ENCODE measurements at places on chromosomes 4 and X.

- DNase-seq = no peak
These were observed 467.6 kb upstream of the CNKSR2 start for GRCh38 chrX:20906571-20906970.

DNA sequence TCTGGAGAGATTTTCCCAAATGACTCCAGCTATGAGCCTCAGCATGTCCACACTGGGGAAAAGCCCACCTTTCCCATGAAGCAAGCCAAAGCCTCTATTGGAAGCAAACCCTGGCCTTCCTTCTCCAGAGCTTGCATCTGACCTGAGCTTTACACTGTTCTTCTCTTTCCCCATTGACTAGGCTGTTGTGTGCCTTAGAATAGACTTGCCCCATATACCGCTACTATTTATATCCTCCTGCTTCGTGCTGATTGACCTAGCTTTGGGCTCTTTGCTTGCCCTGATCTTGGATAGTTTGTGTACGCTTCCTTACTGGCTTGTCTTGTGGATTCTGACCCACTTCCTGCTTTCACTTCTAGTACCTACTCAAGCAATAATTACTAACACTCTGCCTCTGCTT is 30.9 kb downstream of the FAM9B start:
- DNase-seq = no peak

- no peak for DNase-seq
These were observed 38.2 kb downstream of the PPP1R2C start for GRCh38 chrX:42739741-42740140.

DNA sequence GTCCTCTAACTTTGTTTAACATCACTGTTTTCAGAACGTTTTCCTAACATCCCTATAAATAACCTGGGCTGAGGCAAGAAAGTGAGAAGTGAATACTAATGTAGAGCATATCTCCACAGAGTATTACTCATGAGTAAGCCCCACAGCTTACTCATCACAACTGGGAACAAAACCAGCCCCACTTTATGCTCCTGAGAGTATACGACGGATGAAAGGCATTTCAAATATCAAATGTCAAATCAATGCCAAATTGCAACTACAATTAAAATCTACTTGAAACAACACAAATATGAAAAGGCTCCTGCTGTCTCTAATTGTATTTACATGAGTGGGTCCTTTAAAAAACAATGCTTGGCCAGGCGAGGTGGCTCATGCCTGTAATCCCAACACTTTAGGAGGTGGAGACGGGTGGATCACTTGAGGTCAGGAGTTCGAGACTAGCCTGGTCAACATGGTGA is 41.2 kb downstream of the SH3RF1 start:
- DNase-seq = no peak

GRCh38 chrX:39998636-39999406 is 98.9 kb downstream of the BCOR start:
- DNase-seq = no peak

GRCh38 chr4:78288327-78288726 is 231.2 kb downstream of the FRAS1 start:
- DNase-seq = no peak

- no peak for DNase-seq
These were observed 67.4 kb downstream of the GLRB start for GRCh38 chr4:157143369-157143768.

GRCh38 chr4:99687120-99687519 is 29.5 kb upstream of the C4orf54 start:
- no peak for DNase-seq

DNA sequence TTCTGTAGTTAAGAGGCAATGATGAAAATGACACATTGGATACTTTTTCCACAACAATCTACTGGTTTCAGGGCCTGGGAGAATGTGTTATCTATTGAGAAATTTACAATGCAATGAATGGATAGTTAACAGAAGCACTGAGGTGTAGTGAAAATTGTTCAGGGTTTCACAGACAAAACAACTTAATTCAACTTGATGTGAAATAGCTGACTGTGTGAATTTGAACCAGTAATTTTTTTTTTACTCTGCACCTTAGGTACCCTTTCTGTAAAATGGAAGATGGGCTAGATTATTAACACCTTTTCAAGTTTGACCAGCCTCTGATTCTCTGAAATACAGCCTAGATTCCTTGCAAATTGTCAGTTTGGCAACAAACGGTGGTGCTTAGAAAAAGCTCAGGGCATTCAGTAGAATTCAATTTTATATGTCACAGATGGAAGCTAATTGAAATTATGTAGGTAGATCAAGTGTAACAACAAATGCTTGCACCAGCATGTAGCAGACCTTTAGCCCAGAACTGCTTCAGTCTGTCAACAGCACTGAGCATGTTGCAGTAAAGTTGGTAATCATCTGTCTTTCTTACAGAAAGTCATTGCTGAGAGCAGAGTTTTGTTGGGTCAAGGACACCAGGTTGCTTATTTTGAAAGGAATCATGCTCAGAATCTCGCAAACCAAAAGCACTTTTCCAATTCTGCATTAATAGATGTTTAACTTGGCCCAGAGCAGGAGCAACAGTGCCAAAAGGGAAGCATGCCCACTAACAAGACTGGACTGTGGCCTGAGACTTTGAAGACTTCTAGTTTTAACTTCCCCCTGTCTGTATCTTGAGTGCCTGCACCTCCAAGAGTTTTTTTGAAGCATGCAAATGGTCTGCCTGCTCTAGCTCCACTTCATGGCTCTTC is 526.6 kb downstream of the PACRGL start:
- no peak for DNase-seq

- DNase-seq = no peak
These were observed 271.2 kb upstream of the TENM3 start for GRCh38 chr4:181971973-181972372.

DNA sequence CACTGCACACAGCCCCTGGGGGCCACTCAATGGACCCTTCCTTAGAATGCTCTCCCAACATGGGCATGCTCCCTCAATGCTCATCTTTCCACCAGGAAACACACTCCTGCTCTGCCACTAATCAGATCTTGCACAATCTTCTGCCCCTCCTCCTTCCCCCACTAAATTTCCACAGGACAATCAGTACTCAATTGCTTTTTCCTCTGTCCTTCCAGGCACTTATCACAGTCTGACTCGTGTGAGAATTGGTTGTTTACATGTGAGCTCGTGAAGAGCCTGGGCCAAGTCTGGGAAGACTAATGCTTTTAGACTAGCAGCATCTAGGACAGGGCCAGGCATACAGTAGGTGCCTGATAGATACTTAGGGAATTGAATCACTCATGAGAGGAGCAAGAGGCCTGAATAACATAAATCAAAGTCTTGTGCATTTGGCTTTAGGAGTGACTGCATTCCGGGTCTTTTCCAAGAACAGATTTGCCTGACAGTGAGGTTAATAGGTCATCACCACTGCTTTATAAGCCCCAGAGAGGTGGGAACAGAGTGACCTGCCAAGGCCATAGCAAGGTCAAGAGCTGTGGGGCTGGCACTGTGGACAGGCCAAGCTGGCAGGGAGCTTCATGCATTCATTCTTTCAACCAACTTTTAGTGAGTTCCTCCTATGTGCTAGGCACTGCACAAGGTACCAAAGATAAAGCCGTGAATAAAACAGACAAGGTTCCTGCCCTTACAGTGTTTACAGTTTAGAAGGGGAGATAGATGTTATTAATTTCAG is 55.0 kb downstream of the PRPS1 start:
- DNase-seq = no peak

DNA sequence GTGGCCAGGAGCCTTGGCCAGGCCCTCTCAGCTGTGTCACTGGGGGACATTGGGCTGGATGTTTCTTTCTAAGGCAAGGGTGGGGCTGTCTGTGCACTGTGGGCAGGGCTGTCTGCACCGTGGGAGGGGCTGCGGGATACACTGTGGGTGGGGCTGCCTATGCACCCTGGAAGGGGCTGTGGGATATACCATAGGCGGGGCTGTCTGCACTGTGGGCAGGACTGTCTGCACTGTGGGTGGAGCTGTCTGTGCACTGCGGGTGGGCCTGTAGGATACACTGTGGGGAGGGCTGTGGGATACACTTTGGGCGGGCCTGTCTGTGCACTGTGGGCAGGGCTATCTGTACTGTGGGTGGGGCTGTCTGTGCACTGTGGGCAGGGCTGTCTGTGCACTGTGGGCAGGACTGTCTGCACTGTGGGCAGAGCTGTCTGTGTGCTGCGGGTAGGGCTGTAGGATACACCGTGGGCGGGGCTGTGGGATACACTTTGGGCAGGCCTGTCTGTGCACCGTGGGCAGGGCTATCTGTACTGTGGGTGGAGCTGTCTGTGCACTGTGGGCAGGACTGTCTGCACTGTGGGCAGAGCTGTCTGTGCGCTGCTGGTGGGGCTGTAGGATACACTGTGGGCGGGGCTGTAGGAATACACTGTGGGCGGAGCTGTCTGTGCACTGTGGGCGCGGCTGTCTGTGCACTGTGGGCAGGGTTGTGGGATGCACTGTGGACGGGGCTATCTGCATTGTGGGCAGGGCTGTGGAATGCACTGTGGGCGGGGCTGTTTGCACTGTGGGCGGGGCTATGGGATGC is 31.1 kb downstream of the ACOX3 start:
- DNase-seq = no peak

GRCh38 chrX:74535408-74536151 is 78.8 kb downstream of the RLIM start:
- DNase-seq = peak; percentile 26

DNA sequence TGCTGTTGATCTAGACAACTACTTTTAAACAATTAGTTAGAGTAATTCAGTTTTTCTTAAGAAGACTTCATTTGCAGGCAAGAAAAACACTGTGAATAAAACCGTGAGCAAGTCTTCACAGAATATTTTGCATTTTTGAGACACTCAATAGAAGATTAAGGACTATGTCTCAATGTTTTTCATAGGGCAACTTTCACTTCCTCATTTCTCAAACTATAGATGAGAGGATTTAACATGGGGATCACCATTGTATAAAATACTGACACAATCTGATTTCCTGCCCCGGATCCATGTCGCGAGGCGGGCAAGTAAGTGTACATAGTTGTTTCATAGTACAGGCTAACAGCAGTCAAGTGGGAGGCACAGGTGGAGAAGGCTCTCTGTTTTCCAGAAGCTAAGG is 108.8 kb upstream of the IGSF1 start:
- DNase-seq = peak; percentile 34

DNA sequence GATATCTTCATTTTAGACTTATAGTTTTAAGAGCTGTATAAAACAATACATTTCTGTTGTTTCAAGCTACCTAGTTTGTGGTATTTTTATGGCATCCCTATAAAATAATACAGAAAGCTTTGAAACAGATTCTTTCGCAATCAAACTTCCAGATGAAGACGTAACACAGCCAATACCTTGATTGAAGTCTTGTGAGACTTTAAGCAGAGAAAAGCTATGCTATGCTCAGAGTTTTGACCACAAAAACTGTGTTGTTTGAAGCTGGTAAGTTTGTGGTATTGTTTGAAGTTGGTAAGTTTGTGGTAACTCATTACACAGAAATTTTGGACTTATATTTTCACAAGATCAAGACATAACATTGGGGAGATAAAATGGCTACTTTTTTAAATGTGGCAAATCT is 201.8 kb upstream of the UGT8 start:
- DNase-seq = no peak

DNA sequence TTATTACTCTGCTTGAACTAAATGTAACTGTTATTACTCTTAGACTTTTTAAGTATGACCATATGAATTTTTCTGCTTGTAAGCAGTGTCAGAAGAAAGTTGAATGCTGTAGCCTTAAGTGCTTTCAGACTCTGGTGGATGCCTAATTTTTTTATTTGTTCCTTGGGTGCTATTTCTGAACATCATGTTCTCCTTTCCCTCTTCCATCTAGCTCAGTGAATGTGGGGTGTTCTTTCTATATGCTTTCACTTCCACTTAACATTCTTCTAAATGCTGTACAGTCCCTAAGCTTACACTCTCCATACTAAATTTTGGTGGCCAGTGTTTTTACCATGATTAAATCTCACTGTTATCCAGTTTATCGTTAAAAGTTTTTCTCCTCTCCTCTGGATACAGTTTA is 3.6 kb downstream of the DCK start:
- DNase-seq = no peak

DNA sequence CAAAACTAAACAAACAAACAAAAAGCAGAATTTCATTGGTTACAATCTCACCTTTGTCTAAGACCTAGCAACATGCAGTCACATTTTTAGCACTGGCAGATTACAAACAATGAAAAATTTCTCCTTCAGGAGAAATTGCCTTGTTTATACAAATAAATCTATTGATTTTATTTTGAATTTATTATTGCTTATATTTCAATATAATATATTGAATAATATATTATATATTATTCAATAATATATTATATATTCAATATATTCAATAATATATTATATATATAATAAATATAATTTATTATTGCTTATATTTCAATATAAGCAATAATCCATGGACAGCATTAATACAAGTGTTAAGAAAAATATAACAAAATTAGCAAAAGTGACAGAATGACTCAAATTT is 131.7 kb downstream of the ADGRA3 start:
- DNase-seq = no peak

DNA sequence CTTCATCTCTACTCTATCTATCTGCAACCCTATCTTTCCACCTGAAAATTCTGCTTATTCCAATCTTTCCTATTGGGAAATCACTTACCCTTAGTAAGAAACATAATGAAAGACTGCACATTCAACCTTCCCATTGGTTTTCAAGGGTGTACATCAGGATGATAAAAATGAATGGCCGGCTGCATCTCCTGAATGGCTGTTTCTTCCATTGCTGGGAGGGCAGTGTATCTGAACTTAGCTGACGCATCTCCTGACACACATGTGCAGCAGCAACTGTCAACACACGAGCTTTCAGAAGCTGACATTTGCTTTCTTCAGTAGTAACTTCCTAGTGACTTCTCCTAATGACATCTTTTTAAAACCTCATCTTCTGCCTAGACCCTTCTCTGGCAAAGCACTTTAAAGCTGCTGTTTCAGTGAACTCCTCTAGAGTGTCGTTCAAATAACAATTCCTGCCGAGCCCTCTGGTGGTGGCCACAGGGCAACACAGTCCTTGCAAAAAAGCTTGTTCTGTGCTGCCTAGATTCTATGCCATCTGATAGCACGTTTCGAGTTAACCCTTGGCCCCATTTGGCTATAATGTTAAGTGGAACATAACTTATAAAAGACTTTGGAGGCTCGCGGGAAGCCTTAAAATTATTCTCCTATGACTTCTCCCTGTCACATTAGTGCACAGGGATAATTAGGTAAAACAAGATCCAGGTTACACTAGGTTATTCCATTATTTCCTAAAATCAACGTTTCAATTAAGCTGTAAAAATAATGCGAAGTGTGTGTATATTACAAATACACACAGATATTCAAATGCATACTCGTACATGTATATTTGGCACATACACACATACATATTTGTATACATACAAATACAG is 2340.7 kb downstream of the PCDH7 start:
- peak; percentile 30 for DNase-seq

DNA sequence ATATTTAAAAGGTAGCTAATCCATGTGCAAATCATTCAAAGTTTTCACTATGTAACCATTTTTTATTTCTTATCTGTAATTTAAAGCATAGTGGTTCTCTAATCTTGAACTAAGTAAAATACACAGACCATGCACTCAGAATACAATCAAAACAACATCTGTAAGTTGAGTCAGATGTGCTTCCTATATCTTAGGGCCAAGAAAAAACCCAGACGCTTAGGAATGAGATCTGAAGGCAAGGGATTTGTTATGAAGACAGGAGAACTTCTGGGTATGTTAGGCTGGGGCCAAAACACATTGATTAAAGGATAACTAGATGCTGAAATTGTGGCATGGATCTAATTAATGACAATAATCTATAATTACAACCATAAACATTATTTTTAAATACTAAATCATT is 120.3 kb downstream of the PDE5A start:
- no peak for DNase-seq

GRCh38 chrX:10199212-10199611 is 42.4 kb downstream of the CLCN4 start:
- peak; percentile 23 for DNase-seq
